ENCODE measurements at places on chromosomes 5 and 9.

GRCh38 chr5:74766418-74766848 is 484 bp downstream of the GFM2 start:
- peak; percentile 74 for DNase-seq

DNA sequence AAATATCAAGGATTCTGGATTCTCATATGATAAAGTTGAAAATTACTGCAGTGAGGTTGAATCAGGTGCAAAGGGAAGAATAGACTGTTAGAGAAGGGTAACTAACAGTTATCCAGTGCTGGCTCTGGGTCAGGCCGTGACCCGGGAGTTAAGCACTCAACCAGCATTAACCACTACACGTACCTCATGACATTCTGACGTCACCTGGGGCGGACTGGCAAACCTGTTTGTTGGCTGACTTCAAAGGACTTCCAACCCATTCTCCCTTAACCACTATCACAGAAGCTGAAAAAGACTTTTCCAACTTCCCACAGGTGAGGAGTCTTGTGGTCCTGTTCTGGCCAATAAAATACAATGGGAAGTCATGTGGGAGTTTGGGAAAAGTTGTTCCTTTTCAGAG is 268.9 kb downstream of the ENC1 start:
- no peak for DNase-seq

GRCh38 chr9:2962471-2963172 is 118.7 kb upstream of the PUM3 start:
- no peak for DNase-seq

DNA sequence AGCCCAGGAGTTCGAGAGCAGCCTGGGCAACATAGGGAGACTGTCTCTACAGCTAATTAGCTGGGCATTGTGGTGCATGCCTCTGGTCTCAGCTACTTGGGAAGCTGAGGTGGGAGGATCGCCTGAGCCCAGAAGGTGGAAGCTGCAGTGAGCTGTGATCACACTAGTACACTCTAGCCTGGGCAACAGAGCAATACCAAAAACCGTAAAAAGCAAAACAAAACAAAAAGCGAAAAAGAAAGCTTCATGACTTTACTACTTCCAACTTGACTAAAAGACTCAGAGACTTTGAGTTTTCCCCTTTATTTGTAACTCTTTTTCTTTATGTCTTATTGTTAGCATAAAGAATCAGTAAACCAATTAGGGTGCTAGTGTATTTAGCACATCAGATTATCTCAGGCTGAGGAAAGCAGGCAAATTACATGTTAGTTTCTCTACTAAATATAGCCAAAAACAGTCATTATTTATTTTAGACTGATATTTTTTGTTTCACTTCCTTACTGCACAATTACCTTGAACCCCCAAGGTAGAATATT is 5.4 kb downstream of the RAD17 start:
- no peak for DNase-seq

- DNase-seq: peak; percentile 10
Observed at GRCh38 chr9:73683862-73684591, 532.4 kb downstream of the ANXA1 start.

GRCh38 chr5:54985301-54986268 is at the start of gene ESM1:
ESM1 (minus strand) TSS chr5:54985593; CDS start chr5:54985517, 76 bp downstream.
- DNase-seq: peak; percentile 59

DNA sequence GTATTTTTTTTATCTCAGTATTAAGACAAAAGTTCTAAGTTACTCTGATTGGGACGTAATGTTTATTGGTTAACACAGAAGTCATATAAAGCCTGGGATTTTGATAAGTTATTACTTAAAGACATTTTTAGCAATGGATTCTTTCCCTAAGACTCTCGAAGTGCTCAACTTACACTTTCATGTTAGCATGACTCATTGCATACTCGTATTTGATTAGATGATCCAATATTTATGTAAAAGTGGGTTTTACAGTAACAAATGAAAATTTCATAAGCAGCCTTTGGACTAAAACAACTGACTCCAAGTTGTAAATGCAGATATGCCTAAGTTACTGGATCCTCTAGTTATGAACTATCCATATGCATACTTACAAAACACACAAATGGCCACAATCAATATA is 567.7 kb upstream of the NUDT12 start:
- DNase-seq: no peak

DNA sequence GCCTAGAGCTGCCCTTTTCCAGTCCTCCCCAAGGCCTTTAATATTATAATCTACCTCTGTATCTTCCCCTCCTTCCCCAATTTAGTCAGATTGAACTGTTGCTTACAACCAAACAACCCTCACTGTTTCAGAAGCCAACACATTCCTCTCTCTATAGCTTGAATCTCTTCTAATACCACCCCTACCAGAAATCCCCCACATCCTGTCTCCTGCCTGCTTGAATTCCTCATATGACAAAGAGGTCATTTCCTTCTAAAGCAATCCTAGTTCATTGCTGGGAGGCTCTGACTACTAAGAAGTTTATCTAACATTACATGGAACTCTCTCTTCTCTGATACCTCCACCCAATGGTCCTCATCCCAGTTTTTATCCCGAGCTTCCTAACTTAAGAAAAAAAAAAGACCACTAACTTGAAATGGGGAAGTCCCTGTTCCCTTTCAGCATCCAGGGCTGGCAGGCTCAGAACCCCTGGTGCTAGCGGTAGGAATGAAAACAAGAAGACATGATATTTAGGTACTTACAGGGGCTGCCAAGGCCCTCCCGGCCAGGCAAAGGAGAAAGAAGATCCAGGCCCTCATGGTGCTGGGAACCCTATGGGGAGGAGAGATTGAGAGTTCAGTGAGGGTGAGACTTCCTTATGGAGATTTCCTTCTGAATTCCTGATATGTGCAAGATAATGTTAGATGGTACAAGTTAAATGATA is 11.0 kb downstream of the SPARC start:
- no peak for DNase-seq

DNA sequence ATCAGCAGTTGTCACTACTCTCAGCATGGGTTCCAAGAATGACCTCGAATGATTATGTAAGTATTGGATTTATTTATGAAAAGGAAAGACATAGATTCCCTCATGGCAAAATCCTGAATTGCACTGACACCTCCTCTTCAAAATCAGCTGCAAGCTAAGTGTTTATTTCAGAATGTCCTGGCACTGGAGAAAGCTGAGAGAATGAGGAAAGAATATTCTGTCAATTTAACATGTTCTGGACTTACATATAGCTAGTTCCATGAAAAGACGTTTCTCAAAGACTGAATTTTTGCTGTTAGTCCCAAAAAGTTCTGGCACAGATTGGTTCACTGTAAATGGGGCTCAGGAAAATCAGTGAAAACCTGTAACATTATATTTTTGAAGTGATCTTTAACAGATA is 120.3 kb downstream of the NREP start:
- DNase-seq: no peak

- no peak for DNase-seq
Observed at GRCh38 chr5:21834863-21835262, 1018.3 kb downstream of the CDH12 start.

DNA sequence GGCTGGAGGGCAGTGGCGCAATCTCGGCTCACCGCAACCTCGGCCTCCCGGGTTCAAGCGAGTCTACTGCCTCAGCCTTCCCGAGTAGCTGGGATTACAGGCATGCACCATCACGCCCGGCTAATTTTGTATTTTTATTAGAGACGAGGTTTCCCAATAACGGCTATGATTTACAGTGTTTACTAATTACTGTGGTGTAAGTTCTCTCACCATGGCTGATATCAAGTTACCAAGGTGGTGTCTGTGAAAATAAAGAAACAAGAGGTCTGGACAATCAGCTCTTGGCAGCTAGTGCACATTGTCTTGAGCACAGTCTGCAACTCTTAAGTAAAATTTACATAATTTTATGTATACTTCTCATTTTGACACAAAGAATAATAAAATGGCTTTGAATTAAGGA is 385.5 kb upstream of the COX7C start:
- DNase-seq: no peak

- no peak for DNase-seq
Observed at GRCh38 chr5:154523104-154523503, 45.1 kb upstream of the HAND1 start.

DNA sequence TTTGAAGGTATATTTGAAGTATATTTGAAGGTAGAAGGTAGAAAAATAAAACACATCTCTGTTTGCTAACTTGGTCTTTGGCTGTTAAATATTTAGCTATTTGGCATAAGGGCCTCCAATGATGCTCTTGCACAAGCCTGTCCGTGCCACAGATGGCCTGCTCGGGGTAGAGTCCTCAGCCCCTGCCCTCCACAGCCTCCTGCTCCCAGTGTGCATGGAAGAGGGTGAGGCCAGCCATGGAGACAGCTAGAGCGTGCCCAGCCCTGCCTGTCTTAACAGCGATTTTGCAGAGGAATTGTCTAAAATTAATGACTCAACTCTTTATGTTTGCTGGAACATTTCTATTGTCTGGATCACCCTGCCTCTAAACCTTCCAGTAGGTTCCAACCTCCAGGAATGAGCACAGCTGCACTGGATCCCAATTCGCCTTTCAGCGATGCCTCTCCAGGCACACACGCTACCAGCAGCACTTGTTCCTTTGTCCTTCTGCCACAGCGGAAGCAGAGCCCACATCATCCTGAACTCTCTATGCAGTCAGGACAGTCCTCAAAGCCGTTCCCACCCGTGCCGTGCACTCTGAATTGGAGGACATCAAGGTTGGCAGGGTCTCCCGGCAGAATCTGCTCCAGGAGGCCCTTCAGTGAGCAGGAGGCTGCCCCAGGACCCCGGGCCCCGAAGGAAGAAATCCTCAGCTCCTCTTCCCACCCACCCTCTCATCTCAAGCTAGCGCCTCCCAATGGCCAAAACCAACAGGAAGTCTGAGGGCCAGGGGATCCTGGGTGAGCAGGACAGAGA is 254.0 kb upstream of the IRX1 start:
- DNase-seq: no peak

DNA sequence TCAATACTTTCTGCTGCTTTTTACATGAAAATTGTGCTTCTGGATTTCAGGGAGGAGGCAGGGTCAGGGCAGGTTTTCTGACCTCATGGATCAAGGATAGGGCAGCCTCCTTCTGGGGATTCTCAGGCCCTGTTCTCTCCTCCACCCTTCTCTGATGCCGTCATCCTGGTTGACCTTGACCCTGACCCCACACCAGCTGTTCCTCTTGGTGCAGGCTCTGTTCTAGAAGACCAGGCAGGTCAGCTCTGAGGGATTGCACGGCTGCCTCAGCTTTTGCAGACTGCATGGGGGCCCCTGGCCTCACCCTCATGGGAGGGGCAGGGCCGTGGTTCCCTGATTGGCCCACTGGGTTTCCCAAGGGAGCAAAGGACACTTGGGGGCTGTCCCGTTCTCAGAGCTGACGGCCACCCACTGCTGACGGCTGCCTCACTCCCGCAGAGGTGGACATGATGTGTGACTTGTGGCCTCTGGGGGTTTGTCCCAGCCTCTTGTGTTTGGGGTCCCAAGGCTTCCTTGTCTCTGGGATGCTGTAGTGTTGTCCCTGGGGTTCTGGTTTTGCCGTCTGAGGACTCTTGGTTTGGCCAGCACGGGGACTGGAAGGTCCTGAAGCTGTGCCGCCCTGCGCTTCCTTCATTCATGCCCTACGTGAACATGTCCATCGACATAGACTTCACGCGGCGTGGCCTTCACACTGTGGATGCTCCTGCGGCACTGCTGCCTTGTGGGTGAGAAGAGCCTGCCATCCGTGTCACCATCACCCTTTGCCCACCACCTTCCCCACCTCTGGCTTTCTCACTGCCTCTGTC is 34.5 kb downstream of the CEP72 start:
- no peak for DNase-seq

GRCh38 chr9:121450241-121450640 is 49.4 kb downstream of the GGTA1 start:
- no peak for DNase-seq

- no peak for DNase-seq
Observed at GRCh38 chr5:107553117-107553555, 117.6 kb downstream of the EFNA5 start.

DNA sequence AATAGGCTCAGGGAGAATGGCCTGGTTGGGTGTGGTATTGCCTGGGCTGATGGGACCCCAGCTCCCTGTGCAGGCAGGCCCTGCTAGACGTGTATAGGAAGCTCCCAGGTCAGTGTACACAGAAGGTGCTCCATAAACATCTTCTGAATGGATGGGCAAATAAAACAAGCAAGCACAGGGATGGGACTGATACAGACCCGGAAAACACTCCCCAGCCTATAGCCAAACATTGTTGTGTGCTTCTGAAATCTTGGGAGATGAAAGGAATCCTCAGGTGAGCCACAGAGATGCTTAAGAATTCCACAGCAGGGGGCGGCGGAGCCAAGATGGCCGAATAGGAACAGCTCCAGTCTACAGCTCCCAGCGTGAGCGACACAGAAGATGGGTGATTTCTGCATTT is 151.8 kb downstream of the ENTREP1 start:
- no peak for DNase-seq

DNA sequence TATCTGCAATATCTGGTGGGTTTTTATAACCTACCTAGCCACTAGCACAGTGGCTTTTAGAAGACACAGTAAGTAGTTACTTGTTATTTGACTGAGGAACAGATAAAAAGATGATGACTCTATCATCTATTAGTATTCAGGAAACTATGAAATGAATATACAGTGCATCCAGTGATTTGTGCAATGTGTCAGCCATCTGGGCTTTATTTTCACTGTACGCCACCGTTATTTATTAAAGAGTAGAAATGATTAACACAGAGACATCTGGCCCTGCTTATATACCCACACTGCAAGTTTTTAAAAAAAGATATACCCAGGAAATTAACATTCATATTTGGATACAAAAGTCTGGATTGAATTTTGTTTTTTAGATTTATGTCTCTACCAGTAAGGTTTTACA is 408.4 kb downstream of the PDE4D start:
- DNase-seq: no peak

- DNase-seq: peak; percentile 19
Observed at GRCh38 chr5:59040024-59040803, 457.3 kb downstream of the RAB3C start.

- no peak for DNase-seq
Observed at GRCh38 chr5:173093606-173094005, 37.5 kb downstream of the CREBRF start.

- no peak for DNase-seq
Observed at GRCh38 chr5:111099058-111099778, 7.1 kb downstream of the WDR36 start.

GRCh38 chr5:96726802-96727201 is 64.6 kb downstream of the CAST start:
- DNase-seq: no peak

- DNase-seq: no peak
Observed at GRCh38 chr9:131303381-131304321, 14.1 kb downstream of the PLPP7 start.

DNA sequence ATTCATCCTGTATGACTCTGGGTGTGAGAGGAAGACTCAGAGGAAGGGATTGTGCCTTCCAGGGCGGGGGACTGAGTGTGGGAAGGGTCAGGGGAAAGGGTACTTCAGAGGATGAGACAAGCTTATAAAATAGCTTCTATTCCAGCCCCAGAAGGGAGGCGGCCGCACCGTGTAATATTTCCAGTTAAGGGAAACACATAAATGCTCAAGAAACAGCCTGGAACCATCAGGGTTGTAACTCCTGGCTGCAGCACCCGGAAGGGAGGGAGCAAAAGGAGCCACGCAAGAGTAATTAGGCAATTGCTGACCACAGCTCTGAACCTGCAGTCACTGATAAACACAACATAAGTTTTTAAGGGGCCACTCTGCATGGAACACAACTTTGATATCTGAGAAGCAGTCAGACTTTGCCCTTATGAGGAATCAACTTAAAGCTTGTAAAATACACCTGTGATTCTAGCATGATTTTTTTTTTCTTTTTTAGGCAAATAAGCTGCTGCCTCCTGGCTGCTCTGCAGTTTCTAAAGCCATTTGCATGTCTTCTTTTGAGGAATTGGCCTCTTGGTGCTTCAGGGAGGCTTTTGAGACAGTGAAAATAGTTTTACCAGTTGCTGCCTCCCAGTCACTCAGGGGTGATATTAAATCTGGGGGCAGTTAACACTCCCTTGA is 382.7 kb downstream of the ENC1 start:
- peak; percentile 50 for DNase-seq

GRCh38 chr5:109215040-109215439 is 194.7 kb downstream of the PJA2 start:
- DNase-seq: no peak

Measured in GM03348 (cell line).